ENCODE measurements at places on chromosomes 11 and 22. TPM values are rescaled to one million over a fixed set of nuclear protein-coding genes. Genes with fewer than 3 reads are reported as not detected.
A peak's percentile ranks its signal among the peaks of the same experiment; 100 is the strongest.

BID gene
- 35.9 TPM for total RNA-seq

SCO2 gene
- 5.8 TPM for total RNA-seq

TREH gene
- 2.8 TPM for total RNA-seq

KCNK4 gene
- total RNA-seq = not detected

RBMXL2 gene
- total RNA-seq = not detected

APOL4 gene
- 2.3 TPM for total RNA-seq

IGLL5 gene
- 18.8 TPM for total RNA-seq

DNA sequence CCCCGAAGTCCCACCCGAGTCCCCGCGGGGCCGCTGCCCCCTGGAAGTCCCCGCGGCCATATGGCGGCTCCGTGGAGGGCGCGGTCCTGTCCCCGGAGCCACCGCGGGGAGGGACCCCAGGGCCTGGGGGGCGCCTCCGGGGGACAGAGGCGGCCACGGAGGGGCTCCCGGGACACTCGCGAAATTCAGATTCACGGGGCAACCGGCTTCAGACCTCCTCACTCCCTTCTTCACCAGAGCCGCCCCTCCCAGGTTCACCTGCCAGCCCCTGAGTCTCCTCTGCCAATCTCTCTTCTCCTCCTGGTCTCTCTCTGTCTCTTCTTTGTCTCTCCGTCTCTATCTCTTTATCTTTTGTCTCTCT, 28.2 kb upstream of the TOLLIP start:
- DNase-seq = peak; percentile 19

DNA sequence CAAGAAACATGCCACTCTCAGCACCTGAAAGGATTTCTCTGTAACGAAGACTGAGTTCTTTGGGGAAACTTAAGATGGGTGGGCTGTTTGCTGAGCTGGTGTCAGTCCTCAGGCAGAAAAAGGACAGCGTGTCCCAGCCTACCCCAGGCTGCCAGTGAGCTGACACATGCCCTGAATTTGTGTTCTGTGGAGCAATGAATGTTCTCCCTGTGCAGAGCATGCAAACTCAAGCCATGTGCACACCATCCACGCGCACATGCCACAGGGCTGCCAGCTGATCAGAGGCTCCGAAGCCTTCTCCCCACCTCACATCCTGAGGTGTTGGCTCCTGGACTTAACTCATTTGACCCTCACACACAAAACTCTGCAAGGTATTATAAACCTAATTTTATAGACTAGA, 104.9 kb downstream of the KCNC1 start:
- DNase-seq = no peak

- DNase-seq = peak; percentile 57
These were observed 3.4 kb downstream of the TENM4 start for GRCh38 chr11:79437278-79437980.

GRCh38 chr11:18235394-18236334, 938 bp downstream of the SAA4 start:
- no peak for DNase-seq

- no peak for DNase-seq
These were observed 2.1 kb downstream of the BARX2 start for GRCh38 chr11:129377739-129378138.

DNA sequence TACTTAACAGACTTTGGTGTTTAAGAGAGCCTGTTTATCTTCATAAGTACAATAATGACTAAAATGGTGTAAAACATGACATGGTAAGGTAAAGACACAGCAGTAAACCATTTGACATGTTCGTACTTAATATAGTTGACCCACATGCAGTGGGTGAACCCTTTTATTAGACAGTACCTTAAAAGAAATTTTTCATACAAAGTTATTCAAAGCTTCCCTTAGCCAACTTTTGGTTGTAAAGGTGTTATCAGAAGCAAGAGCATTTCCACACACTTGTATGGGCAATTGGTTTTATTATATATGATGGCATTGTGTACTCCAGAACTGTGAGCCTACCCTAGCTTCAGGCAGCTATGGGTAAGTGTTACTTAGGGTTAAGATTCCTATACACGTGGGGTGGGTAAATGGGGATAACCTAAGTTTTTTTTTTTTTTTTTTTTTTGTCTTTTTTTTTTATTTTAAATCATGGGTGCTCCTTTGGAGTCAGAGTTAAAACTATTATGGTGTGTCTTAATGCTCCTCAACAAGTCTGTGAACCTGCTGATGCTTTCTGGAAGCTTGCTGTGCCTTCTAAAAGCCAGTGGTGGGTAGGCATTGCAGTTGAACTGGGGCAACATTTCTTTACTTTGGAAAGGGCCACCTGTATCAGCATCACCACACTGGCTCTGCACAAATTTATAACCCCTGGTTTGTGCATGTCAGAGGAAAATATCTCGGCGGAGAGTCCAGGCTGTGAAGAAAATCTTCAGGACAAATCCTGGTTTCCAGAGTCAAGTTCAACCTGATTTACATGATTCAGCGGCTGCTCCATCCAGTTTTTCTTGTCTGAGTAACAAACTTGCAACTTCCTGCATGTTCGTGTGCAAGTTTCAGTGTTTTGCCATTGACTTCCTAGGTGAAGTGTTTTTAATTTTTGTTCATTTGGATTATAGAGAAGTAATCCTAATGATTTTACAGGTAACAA, 3.3 kb downstream of the PCF11 start:
- peak; percentile 45 for DNase-seq

- DNase-seq = no peak
These were observed 56.9 kb downstream of the AMOTL1 start for GRCh38 chr11:94825031-94825430.

- DNase-seq = no peak
These were observed 94.4 kb downstream of the SLC1A2 start for GRCh38 chr11:35324981-35325380.

DNA sequence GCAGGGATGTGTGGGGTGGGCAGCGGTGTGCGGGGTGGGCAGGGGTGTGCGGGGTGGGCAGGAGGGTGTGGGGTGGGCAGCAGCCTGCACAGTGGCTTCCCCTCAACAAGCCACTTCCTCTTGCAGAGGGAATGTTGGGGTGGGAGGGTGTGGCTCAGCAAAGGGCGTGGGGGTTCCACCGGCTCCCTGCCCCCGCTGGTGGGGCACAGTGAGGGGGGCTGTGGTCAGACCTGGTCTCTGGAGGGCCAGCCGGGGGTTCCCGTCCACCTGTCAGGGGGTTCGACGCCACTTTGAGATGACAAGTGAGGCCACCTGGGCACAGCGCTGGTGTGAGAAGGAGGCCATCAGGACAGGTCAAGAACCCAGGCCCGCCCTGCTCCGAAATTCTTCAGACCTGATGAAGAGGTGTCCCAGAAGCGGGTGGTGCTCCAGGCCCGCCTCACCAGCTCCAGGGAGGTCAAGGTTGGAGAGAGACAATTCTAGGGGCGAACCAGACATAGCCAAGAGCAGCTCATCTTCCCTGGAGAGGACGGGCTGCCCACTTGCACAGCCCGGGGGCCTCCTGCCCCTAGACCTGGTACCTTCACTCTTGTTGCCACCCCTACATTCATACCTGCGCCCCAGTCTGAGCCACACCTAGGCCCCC, 1.3 kb downstream of the C11orf21 start:
- peak; percentile 20 for DNase-seq

DNA sequence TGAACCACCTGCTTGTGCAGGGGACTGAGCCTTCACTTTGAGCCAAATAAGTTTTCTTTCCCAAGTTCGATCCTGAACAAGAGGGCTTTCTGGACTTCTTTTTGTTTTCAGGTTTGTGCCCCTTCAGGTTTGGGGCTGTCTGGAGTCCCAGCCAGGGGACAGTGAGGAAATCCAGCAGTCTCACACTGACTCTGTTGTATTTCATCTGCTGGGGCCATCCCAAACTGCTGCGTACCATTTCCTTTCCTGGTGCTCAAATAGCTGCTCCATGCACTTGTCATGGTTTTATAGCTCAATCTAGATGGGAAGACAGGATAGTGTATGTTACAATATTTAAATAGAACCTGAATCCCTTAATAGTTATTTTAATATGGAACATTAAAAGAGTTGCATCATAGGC, 66.3 kb upstream of the IGLL5 start:
- no peak for DNase-seq

DNA sequence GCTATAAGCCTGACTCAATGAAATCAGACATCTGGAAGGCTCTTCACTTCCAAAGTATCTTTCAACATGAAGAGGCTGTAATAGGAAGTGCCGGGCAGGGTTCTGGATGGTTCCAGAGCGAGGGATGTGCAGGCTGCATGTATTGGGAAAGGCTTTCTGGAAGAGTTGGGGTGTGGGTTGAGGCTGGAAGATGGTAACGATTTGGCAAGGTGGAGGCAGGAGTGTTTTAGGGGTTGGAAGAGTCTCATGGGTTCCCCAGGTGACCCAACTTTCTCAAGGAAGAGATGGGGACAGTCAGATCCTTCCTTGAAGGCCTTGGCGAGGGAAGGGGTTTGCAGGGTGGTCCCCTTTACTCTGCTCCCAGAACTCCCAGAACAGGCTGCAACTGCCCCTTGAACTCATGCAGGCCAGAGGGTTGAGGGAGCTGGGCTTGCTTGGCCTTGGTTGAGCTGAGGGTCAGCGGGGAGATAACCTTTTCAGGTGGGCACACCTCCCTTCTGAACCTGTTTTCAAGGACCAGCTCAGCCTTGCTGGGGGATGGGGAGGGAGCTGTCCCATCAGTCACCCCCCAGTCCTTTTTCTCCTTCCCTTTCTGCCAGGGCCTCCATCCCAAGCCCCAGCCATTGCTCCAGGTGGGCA, 9.4 kb upstream of the POU2F3 start:
- DNase-seq = no peak

GRCh38 chr11:20973940-20974559, 304.7 kb downstream of the NELL1 start:
- no peak for DNase-seq

- DNase-seq = no peak
These were observed 38.3 kb downstream of the USP35 start for GRCh38 chr11:78226684-78227680.

DNA sequence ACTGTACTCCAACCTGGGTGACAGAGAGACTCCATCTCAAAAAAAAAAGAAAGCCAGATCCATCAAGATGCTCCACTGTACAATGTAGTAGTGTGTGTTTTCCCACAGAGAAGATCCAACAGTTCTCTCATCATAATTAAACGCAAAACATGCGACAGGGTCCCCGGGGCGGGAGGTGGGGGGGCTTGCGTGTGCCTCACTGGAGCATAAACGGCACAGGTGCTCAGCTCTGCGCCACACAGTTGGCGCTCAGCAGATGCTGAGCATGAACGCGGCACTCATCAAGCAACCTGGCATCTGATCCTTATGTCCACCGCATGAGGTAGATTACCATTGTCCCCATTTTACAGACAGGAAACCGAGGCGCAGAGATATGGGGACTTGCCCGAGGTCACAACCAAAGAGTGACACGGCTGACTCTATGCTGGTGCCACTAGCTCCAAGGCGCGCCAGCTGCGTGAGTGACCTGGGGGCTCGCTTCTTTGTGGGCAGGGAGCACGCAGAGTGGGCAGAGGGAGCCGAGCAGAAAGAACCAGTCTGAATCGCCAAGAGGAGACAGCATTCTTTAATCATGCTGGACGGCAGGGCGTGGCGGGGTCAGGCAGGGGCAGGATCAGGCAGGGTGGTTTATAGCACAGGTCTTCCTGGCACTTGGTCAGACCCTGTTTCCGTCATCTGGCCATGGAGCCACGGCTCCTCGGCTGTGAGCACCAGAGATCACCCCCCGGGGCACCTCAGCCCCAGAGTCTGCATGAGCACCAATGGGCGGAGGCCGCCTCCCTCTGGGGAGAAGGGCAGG, 8.2 kb downstream of the C1QTNF6 start:
- peak; percentile 84 for DNase-seq

GRCh38 chr11:114890038-114890437, 211.7 kb downstream of the NXPE2 start:
- DNase-seq = no peak

- no peak for DNase-seq
These were observed 120.2 kb downstream of the TRIM29 start for GRCh38 chr11:120017582-120018150.

GRCh38 chr22:37234736-37235711, 9.0 kb downstream of the RAC2 start:
- no peak for DNase-seq

DNA sequence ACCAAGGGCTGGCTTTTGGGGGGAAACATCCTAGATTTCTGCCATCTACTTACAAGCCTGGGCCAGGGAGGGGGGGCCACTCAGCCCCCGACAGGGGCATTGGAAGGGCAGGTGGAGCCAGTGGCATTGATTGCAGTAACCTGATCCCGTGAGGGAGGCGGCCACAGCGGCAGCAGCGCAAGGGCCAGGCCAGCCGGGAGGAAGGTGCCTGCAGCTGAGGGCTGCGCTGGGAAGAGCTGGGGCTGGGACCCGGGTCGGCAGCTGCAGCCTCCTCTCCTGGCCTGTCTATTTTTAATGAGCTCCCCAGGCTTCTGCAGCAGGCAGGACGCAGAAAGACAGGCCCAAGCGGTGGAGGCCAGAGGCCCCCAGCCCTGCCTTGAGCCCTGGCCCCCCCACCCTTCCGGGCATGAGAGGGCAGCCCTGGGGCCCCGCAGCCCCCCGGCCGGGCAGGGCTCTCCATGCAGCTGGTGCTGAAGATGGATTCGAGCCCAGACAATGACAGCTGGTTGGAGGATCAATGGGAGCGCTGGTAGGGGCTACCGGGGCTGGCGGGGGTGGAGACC, 10.6 kb downstream of the FREY1 start:
- DNase-seq = no peak

DNA sequence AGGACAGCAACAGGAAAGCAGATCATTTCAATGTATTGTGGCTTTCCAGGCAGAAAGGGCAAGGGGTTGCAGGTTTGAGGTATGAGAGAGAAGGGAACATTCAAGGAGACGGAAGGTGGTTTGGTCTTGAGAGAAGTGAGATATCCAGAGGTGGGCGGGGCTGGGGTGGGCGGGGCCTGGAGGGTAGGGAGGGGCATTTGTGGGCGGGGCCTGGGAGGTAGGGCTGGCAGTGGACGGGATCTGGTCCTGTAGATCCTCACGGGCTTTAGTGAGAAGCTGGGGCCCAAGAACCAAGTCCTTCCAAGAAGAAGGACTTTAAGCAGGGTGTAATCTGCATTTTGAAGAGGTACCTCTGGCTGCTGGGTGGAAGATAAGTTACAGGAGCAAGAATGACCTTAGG, 199.2 kb downstream of the MN1 start:
- no peak for DNase-seq

GRCh38 chr22:31275576-31275975, 16.7 kb downstream of the PIK3IP1 start:
- no peak for DNase-seq

- no peak for DNase-seq
These were observed 479.2 kb downstream of the MIAT start for GRCh38 chr22:27136596-27136995.

DNA sequence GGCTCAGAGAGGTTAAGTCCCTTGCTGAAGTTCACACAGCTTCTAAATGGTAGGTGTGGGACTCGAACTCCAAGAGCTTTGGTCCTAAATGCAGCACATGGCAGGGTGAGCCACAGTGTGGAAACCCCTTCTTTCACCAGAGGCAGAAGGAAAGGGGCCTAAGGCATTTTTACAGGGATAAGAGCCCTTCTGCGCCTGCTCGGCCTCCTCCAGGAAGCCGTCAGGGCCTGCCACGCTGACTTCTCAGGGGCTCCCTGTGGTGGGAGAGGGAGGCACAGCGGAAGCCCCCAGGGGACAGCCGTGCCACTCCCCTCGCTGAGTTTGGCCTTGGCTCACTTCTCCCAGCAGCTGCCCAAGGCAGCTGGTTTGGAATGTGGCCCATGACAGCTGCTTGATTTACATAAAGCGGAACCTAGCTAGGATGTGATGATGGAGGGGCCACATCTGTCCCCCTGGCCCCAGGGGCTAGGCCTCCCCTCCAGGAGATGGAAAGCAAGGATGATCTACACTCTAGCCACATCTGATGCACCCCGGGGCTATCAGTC, 35.4 kb downstream of the CD82 start:
- no peak for DNase-seq
